Foreskin keratinocyte (primary cell): ENCODE measurements at places on chromosomes 5 and 9.
A peak's percentile ranks its signal among the peaks of the same experiment; 100 is the strongest.

- no peak for DNase-seq
Measured at GRCh38 chr5:93705896-93706295, 35.5 kb downstream of the POU5F2 start.

- no peak for DNase-seq
Measured at GRCh38 chr5:2914022-2914661, 162.7 kb upstream of the IRX2 start.

- DNase-seq: no peak
Measured at GRCh38 chr9:135221951-135222631, 134.6 kb downstream of the OLFM1 start.

DNA sequence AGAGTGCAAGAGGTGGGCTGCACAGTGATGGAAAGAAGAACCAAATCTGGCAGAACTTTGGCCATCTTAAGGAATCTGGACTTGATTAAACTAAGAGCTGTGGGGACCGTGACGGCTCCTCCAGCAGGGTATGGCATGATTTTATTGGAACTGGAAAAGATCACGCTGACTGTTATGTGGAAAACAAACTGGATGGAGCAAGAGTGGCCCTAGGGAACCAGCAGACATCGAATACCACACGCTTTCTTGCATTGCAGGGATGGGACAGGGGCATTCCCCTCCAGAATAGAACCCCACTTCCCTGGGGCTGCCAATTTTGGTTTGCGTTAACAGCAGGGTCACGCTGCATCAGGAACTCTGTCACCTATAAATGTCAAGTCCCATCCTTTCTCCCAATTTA, 38.8 kb downstream of the INSYN2B start:
- DNase-seq: no peak

- DNase-seq: peak; percentile 9
Measured at GRCh38 chr5:63401436-63402046, 560.7 kb downstream of the HTR1A start.

- no peak for DNase-seq
Measured at GRCh38 chr5:66864240-66864884, 268.2 kb downstream of the MAST4 start.

DNA sequence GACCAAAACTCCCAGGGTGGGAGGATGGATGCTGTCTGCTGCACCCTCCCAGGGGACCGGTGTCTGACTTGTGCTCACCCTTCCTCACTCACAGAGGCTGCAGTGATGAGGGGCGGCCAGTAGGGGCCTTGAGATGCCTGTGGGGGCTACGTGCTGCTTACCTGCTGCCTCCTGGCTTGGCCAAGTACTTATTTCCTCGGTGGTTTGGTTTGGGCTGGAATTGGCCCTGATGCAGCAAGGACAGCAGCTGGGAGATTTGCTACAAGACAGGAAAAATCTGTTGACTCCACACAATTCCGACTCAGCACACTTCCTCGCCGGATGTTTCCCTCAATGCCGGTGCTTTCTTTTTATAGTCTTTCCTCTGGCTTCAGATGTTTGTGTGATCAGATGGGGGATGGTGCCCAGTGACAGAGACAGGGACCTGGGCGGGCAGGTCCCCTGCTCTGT, 6.6 kb downstream of the PCDH12 start:
- no peak for DNase-seq

GRCh38 chr9:20606652-20607051, 15.6 kb downstream of the MLLT3 start:
- DNase-seq: no peak

DNA sequence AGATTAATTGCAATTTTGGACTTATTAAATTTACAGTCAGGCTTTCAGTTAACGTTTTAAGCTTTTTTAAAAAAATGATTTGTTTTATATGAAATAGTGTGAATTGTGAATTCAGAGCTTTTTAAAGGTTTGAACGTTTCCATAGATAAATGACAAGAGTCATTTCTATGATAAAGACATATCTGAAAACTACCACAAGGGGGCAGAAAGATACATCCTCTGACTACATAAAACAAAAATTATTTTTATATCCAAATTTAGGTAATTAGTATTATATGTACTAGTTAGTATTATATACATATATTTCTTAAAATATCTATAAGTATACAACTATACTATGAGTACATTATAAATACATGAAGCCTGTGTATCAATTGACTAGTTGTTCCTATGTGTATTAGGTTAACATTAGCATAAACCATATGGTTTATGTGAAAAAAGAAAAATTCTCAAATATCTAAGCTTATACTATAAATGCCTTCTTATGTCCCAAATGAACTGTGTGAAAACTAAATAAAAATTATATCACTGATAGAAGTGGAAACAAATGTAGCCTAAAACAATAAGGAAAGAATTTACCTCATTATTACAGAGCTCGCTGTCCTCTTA, 155.2 kb downstream of the MEF2C start:
- no peak for DNase-seq

DNA sequence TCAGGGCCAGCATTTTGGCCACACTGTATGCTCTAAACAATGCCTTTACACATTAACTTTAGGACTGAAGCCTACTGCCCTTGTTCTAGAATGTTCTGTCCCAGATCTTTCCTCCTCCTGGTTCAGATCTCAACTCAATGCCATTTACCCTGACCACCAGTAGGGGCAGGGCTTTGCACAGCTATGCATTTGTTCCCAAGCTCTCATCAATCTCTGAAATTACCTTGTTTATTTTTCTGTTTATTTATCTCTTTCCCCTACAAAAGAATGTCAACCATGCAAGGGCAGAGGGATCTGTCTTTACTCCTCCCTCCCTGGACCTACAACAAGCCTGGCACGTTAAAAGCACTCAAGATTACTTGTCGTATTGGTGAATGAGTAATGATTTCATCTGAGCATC, 612.9 kb downstream of the BNC2 start:
- no peak for DNase-seq

DNA sequence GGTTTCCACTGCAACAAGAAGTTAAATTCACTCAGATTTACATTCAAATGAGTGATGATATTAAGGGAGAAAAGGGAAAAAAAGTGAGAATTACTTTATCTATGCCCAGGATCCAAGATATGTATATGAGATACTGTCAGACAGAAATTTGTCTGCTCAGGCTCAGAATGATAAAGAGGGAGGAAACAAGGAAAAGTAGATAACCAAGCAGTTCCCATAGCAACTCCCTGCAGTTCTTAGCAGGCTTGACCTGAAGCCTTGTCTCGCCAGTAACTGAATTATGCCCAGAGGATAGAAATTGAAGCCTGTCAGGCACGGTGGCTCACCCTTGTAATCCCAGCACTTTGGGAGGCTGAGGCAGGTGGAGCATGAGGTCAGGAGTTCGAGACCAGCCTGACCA, 304.4 kb downstream of the TLE1 start:
- DNase-seq: no peak

- DNase-seq: no peak
Measured at GRCh38 chr5:12615141-12615820, 711.0 kb upstream of the CTNND2 start.

GRCh38 chr5:42745426-42745825, 11.2 kb upstream of the CCDC152 start:
- DNase-seq: no peak

DNA sequence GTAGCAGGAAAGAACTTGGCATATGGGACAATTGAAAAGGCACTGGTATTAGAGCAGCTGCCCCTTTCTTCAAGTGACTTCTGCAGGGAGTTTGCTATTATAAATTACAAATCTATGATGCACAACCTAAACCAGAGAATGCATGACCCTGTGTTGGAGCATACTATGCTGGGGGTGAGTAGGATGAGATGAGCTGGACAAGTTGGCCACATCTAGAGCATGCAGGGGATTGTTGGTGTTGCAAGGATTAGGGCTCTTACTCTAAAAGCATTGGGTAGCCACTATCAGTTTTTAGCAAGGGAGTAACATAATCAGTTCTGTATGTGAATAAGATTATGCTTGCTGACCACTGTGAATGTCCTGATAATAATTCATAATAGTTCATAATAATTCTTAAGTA, 186.7 kb downstream of the KIAA0825 start:
- DNase-seq: no peak

- no peak for DNase-seq
Measured at GRCh38 chr5:35143841-35144240, 86.4 kb downstream of the PRLR start.

DNA sequence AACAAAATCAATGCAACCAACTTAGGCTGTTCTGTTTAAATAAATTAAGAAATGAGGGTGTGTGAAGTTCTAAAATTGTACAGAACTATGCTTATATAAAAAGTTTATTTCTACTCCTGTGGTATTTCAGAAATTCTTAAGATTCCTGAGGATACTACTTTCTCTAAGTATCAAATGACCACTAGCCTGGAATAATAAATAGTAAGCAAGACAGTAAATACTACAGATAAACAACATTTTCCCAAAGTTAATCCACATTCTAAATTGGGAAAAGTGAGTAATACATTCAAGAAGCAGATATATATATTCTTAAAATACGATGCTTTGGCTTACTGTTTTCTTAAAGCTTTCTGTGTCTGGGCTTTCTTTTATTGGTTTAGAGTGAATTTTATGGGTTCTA, 29.5 kb downstream of the CCNH start:
- no peak for DNase-seq

- DNase-seq: no peak
Measured at GRCh38 chr9:134419000-134419683, 92.9 kb downstream of the RXRA start.

GRCh38 chr5:154884424-154884823, 26.0 kb downstream of the CNOT8 start:
- DNase-seq: no peak

DNA sequence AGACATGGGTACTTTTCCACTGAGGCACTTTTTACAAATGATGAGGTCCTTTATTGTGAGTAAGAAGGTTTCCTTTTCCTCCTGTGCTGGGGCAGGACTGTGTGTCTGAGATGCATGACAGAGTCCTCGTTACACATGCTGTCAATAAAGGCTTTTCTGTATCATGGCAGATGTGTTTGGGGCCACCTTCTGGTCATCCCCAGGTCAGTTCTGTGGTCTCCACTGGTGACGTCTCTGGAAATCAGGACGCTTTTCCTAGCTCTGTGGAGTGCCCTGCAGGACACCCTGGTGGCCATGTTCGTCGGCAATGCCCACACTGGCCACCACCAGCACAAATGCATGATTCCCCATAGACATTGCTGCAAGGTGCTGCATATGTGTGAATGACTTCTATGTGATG, 2.8 kb downstream of the CMBL start:
- no peak for DNase-seq

- no peak for DNase-seq
Measured at GRCh38 chr5:21910731-21911130, 942.4 kb downstream of the CDH12 start.

- DNase-seq: peak; percentile 73
Measured at GRCh38 chr9:14170973-14171596, 142.9 kb downstream of the NFIB start.

GRCh38 chr9:114385397-114386181, 2.2 kb downstream of the AKNA start:
- peak; percentile 98 for DNase-seq
